Stimulated activated CD8-positive, alpha-beta memory T cell treated with anti-CD3 and anti-CD28 coated beads, Interleukin-2, amount 100 ng/mL, for 1 hour (primary cell): ENCODE measurements at places on chromosomes 5 and 9.

DNA sequence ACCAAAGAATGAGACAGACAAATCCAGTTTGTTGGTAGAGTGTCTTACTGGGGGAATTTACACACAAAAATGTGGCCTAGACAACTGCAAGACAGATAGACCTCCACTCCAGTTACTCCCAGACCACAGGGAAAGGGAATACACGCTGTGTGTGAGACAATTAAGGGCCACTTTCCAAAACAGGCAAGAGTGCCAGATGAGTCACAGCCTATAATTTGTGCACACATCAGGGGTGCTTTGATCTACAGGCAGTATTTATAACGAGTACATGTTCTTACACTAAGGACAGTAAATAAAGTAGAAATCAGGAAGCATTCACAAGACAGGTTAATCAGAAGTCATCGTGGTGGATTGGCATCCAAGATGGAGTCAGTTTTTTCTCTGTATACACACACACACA is 114.8 kb downstream of the ZNF622 start:
- DNase-seq: no peak

DNA sequence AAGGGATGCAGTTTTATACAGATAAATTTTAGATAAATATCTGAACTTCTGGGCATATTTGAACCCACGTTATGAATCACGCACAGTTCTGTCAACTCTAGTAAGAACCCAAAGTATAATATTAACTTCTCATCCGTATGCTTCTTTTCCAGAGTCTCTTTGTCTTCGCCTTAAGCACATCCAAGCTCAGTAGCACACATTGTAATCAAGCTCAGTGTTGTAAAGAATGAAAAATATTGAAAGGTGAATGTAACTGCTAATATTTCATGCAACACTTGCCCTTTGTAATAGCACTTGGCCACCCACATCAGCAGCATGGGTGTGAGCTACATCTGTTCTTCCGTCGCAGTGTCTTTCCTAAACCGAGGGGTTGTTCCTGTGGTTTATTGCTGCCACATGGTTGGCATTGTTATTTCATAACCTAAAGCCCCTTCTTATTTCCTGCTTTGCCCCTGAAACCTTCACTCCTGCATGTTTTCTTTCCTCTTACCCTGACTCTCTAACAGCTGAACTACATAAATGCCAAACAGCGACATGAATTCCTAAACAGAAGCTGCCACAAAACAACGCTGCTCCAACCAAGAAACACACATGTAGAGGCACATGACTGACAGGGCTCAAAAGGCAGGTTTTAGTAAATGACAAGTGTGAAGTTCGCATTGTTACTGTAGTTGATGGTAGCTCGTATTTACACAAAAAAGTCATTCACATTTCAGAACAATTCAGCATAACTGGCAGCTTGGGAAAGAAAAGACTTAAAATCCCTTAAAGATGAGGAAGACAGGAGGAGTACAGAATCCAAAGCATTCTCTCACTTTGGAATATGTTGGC is 190.1 kb upstream of the MEF2C start:
- no peak for DNase-seq

GRCh38 chr5:173530547-173530946 is 85.9 kb downstream of the BOD1 start:
- DNase-seq: no peak

DNA sequence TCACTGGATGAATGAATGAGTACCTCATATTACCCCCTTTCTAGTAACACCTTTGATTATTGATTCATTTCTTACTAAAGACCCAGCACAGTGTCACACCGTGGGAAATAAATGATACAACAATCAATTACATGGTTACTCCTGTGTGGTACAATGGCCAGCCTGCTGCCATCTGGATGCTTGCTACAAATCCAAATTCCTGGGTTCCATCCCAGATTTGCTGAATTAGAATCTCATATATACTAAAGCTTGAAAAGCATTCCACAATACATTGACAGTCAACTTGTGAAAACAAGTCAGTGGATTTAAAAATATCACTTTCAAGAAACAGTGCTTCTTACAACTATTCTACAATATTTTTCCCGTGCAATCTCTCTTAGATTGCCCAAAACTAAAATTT is 989.3 kb downstream of the PTPRD start:
- DNase-seq: no peak

GRCh38 chr5:56640763-56641406 is 174.5 kb upstream of the MAP3K1 start:
- no peak for DNase-seq

DNA sequence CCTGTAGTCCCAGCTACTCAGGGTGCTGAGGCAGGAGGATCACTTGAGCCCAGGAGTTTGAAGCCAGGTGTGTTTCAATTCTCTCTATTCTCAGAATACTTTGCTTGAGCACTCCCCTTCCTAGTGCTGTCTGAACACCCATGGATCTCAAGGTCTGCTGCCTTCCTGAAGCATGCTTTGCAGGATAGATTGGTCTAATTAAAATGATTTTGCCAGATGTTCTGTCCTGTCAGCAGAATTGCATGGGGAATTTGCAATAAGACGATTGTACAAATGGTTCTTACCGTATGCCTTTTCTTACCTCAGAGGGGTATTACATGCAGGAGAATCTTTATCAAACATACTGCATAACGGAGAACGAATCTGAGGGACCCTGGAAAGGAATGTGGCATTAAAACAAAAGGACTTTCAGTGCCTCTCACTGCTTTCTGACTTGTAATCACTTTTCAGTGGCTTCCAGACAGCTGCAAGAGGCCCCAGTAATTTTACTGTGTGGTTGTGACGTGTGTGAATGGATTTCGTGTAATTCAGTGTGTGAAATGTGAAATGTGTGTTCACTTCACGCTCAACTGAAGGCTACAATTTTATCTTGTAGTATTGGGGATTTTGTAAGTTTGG is 587.2 kb upstream of the SEMA6A start:
- DNase-seq: no peak

GRCh38 chr5:54021431-54022164 is 288.8 kb downstream of the ARL15 start:
- no peak for DNase-seq

GRCh38 chr5:141512911-141513626 is 24.2 kb downstream of the PCDHGC5 start:
- no peak for DNase-seq

DNA sequence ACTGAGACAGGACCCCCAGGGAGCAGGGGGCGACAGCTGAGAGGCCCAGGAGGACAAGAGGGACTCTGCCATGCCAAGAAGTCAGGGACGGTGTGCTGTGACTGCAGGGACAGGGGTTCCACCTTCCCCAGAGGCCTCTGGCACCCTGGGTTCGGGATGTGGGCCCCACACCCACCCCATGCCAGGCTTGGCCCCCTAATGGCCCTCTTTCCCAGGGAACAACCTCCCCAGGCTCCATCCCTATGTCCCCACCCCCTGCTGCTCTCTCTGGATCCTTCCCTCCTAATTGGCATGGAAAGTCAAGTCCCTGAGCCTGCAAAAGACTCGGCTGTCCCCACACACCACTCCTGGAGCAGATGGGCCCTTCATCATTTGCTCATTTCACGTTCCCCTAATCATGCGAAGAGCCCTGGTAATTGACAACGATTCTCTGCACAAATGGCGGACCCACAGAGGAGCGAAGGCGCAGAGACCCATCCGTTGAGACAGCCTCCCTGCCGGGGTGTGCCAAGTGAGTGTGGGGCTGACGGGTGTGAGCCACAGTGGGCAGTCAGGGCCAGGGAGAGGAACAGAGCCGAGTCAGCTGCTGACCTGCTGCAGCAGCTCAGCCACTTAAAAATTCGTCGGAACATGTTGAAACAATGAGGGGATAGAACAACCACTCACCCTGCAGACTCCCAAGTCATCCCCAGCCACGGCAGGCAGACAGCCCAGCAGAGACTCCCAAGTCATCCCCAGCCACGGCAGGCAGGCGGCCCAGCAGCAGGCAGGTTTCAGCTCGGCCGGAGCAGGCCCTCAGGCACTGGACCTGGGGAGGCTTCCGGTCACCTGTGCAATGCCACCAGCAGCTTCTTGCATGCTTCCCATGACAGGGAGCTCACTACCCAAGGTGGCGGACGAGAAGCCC is 109.0 kb downstream of the VAV2 start:
- DNase-seq: no peak
